AG09309 (cell line): ENCODE measurements at places on chromosomes 13 and 19.

GRCh38 chr13:50244355-50244712 is 229.1 kb downstream of the KCNRG start:
- DNase-seq: no peak

GRCh38 chr13:53005626-53006025 is 23.0 kb upstream of the OLFM4 start:
- DNase-seq: no peak

GRCh38 chr19:5743630-5744029 is 23.2 kb downstream of the CATSPERD start:
- DNase-seq: no peak

DNA sequence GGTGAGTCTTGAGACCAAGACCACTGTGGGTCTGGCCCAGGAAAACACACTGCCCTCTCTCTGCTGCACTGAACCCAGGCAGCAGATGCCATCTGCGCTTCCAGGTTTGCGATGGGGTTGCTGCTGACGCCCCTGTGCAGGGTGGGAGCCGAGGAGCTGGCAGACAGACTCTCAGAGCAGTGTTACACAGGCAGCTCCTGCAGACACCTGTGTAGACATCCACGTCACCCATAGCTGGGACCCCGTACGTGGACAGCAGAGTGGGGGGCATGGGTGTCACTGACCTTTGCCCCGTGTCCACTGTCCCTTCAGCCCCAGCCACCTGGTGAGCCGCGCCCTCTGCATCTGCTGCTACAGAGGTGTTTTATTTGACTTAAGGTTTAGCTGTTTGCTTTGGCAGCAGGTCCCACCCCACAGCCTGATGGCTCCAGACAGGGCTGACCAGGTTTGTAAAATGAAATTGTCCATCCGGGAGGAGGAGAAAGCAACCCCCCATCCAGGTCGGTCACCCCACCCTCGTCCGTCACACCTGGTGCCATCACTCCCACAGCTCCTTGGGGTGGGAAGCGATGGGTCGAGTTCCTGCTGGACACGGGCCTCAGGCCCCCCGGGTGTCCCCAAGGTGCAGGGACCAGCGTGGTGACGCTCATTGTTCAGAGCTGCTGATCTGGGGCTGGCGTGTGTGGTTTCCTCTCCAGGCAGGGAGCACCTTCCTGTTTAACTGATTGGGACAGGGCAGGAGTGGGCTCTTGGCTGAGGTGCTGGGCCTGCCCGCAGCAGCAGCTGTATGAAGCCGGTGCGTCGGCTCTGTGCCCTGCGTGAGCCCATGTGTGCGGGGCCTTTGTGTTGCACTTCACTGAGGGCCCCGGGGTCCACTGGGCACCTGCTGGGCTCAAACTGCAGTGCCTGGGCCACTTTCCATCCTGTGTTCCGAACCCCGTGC is 28.4 kb downstream of the MCF2L start:
- no peak for DNase-seq

- DNase-seq: no peak
These were observed 44.5 kb downstream of the CERS4 start for GRCh38 chr19:8253678-8254077.

- DNase-seq: no peak
These were observed 89.4 kb upstream of the IRS2 start for GRCh38 chr13:109875746-109876145.

DNA sequence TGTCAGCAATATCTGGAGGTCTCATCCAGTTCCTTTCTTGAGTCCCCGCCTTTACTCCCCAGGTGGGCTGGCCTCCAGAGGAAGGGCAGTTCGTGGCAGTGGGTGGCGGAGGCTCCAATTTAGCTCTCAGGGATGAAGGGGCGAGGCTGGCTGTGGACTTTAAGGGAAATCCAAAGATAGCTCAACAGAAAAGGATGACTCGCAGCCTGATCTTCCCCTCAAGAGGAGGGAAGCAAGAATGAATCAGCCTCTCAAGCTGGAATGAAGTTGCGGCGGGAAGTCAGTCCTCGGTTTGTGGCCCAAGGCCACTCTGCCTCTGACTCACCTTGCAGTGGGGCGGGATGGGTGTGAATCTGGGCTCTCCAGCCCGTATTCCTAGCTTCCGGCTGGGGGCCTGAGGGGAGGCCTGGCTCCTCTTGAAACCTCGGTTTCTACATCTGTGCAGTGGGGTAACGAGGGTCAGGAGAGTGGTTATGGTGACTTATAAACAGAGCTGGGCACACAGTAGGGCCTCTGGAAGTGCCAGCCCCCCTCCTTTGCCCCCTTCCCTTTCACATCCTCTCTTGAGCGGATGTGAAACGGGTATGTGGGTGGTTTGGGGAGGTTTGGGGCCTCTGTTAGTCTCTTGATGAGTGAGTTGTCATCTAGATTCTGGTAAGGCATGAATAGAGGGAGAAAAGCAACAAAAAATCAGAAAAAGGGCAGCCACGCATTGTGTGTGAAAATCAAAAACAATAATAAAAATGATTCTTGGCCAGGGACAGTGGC is 10.5 kb upstream of the SMG9 start:
- DNase-seq: peak; percentile 90

DNA sequence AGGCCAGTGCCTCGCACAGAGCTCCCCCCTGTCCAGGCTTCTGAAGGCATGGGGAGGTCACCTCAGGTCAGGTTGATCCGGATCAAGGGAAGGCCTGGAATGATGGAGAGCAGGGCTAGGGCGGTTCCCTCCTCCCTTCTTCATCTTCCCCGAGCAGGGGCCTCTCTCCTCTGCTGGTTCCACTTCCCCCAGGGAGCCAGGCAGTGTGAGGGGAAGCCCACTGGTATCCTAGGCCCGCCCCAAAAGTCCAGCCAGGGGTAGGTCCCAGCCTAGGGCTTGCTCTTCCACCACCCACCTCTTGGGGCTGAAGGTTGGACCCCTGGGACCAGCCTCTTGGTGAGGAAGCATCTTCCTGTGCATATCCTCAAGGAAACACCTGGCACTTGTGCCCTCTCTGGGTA is 16.4 kb upstream of the PRR19 start:
- DNase-seq: no peak

GRCh38 chr13:99908140-99908803 is 63.3 kb downstream of the ZIC5 start:
- DNase-seq: no peak

- no peak for DNase-seq
These were observed 8.9 kb downstream of the ATP7B start for GRCh38 chr13:52002361-52002760.

GRCh38 chr13:90746230-90746629 is 601.3 kb upstream of the MIR17HG start:
- no peak for DNase-seq

GRCh38 chr19:30879225-30879624 is 470.0 kb downstream of the TSHZ3 start:
- DNase-seq: no peak

- DNase-seq: no peak
These were observed 86.3 kb upstream of the SLC15A1 start for GRCh38 chr13:98838776-98839175.

DNA sequence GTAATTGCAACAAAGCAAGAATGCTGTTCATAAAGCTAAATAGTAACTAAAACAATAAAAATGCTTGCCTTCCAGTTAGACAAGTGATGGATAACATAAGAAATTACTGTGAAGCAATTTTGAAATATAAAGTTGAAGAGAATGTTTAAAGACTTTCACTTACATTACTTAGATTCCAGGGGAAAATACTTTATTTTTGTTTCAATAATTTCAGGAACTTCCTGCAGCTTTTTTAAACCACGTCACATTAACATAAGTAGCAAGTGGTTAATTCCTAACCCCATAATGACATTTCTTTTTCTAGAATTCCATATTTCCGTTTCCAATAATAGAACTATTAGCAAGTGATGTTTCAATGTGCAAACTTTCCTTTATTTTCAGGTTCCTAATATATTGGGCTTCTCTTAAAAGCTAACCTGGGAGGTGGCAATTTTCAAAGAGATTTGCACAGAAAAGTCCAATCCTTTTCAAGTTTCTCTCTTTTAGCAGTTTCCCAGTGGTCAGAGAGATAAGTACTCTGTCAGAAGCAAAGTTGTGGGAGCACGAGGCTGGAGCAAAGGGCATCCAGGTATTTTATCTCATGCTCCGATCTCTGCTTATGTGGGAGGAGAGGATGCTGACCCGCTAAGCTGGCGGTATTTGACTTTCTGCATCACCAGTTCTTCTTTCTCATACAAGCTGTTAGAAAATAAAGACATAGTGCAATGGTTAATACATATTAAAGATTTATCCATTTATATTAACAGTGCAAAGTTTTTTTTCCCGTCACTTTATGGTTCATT is 1025.3 kb downstream of the EFNB2 start:
- no peak for DNase-seq

GRCh38 chr19:50488389-50489194 is 11.9 kb upstream of the GARIN5A start:
- DNase-seq: no peak
